ENCODE measurements at places on chromosomes 11 and 22. TPM values are rescaled to one million over a fixed set of nuclear protein-coding genes. Genes with fewer than 3 reads are reported as not detected.

CFAP300 gene
- not detected for total RNA-seq

- DNase-seq, result peak; percentile 49
Observed at GRCh38 chr11:17208257-17208999, 642 bp upstream of the PIK3C2A start.

MRGPRF gene
- not detected for total RNA-seq

FXYD6 gene
- 0.17 TPM for total RNA-seq

TYR gene
- not detected for total RNA-seq

GRCh38 chr22:45891471-45891995, 85.4 kb downstream of the WNT7B start:
- DNase-seq, result no peak

- DNase-seq, result no peak
Observed at GRCh38 chr11:103317118-103317517, 207.9 kb downstream of the DYNC2H1 start.

DNA sequence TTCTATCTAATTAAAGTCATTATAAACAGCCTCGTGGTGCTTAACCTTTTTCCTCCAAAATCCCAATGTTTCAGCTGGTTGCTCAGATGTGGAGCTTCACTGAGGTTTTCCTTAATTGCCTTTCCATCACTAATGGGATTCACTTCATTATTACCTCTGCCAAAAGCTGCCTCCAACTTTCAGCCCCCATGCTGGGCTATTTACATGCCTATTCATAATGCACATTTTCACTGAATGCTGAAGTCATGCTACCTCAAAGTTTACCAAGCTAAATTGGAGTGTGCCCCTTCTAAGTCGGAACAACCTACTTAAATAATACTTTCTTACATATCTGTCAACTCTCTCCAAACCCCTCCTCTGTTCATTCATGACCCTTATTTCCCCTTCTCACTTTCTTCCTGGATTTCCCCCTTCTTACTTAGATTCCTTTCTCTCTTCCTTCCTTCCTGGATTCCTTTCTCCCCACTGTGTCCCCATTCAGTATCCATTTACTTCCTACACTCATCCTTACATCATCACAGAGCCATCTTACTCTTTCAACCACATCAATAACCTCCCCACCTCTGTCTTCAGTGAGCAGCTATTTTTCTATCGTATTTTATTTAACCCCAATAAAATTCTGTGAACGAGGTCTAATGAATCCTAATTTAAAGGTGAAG, 887.3 kb upstream of the TENM4 start:
- no peak for DNase-seq

DNA sequence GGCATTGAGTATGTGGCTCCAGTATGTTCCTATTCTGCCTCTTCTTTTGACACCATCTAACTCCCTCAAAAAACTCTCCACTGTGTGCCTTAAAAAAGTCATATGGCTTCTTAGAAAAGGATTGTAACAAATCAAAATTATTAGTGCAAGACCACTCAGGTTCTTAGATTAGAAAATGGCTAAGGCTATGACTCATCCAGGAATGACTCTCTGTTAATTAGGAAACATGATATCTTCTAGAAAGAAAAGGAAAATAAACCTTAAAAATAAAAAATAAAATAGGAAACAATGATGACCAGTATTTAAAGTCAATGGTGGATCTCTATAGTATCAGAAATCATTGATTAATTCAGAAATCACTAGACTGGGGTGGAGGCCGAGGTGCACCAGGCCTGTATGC, 21.7 kb downstream of the SLC25A17 start:
- DNase-seq, result no peak

- DNase-seq, result no peak
Observed at GRCh38 chr22:39928536-39929520, 27.9 kb downstream of the GRAP2 start.

MMP13 gene
- not detected for total RNA-seq

DNA sequence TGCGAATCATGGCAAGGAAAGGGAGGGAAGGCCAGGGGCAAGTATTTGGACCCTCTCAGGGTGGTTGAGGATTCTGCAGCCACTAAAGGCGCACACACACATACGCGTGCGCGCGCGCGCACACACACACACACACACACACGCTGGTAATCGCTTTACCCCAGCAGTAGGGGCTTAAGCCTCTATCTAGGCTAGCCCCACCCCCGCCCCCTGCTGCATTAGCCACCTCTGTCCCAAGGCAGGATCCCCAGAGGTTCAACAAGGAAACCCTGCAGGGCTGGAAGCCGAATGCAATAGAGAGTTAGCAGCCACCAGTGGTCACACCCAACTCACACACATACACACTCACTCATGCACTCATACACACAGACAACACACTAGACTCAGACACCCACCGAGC, 28.6 kb upstream of the ELFN2 start:
- no peak for DNase-seq

DNA sequence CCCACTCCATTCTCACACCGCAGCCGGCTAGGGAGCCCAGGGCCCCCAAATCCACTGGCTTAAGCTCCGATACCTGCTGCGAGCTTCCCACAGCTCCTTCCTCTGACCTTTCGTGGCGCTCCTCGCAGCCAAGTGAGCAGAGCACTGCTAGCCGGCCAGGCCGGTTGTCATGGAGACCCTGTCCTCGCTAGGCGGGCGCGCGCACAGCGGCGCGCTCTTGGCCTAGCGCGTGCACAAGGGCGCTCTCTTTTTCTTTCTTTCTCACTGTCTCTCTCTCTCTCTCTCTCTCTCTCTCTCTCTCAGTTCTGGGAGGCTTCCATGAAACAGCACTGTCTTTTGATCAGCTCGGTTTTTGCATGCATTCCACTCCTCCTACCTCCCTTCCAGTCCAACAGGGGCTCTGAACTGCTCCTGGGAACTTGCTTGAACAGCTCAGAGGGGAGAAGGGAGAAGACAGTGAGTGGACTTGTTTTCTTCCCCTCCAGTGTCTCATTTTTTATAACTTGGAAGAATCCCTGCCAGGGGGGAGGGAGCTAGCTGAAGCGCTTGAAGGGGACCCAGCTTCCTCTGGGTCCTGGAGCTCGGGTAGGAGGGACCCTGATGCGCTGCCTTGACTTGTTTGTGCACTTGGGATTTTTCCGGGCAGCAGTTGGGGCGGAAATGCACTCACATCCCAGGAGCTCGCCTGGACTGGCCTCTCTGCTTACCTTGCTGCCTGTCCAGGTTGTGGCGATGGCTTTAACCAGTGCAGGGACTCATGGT, 100.3 kb upstream of the AKIP1 start:
- peak; percentile 31 for DNase-seq

DNA sequence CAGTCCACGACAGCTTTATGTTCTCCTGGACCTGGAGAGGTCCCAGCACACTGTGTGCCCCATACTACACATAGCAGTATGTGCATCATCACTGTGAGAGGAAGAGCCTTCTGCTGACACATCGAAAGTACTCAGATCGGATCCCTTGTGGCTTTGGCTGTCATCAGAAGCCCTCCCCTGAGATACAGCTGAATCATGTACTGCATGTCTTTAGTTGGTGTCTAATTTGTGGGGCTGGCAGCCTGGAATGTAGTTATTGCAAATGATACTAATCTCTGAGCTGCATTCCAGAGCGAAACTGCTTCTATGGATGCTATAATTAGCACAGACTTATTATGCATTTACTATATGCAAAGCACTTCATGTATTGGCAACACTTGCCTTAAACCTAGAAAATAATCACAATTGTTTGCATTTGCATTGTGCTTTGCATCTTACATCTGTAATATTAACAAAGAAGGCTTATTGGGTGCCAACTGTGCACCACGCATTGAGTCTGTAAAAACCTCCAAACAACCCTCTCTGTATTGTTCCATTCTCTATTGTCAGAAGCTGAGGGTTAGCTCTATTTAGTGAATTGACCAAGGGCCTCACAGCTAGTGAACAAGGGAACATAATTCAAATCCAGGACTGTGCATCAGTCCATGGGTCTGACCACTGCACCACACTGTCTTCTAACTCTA, 89.2 kb upstream of the CRTAM start:
- DNase-seq, result peak; percentile 79

GRCh38 chr11:112637076-112637475, 324.1 kb upstream of the NCAM1 start:
- no peak for DNase-seq

RBMXL2 gene
- not detected for total RNA-seq

GRCh38 chr11:83156144-83156995, 561 bp upstream of the PCF11 start:
- peak; percentile 95 for DNase-seq

DNA sequence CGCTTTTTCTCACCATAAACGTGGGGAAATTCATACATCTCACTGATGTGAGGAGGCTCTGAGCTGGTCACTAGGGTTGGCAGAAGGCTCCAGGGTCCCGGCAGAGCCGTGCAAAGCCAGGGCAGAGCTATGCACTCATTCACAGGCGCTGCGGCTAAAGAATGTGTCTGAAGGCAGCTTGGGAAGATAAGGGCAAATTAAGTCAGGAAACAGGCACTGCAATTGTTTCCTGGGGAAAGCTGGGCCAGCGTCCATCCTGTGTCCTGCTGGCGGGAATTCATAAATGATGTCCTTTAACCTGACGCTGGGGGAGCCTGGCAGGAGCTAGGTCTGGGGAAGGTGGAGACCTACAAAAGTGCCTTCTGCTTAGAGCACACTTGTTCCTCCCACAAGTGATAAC, 27.6 kb downstream of the PKNOX2 start:
- no peak for DNase-seq

- no peak for DNase-seq
Observed at GRCh38 chr22:42893371-42894150, 36.5 kb upstream of the ARFGAP3 start.

DNA sequence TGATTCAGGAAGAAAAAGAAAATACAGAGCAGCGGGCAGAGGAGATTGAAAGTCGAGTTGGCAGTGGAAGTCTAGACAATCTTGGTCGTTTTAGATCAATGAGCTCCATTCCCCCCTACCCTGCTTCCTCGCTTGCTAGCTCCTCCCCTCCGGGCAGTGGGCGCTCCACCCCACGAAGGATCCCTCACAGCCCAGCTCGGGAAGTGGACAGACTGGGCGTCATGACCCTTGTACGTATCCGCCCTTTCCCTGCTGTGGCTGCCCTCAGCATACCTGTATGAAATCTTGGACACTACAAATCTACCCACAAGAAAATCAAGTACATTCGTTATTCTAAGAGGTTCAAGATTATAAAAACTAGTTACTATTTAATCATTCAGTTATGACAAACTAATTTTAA, 50.1 kb upstream of the CTTN start:
- DNase-seq, result no peak

ANO9 gene
- total RNA-seq, result 56.5 TPM

KCNJ11 gene
- total RNA-seq, result 0.29 TPM

- no peak for DNase-seq
Observed at GRCh38 chr11:106983261-106983660, 35.0 kb downstream of the GUCY1A2 start.

- peak; percentile 81 for DNase-seq
Observed at GRCh38 chr22:46798366-46799350, 36.2 kb downstream of the TBC1D22A start.

CARD10 gene
- not detected for total RNA-seq

CSF2RB gene
- total RNA-seq, result 1.8 TPM

ABCG4 gene
- 0.24 TPM for total RNA-seq

DNA sequence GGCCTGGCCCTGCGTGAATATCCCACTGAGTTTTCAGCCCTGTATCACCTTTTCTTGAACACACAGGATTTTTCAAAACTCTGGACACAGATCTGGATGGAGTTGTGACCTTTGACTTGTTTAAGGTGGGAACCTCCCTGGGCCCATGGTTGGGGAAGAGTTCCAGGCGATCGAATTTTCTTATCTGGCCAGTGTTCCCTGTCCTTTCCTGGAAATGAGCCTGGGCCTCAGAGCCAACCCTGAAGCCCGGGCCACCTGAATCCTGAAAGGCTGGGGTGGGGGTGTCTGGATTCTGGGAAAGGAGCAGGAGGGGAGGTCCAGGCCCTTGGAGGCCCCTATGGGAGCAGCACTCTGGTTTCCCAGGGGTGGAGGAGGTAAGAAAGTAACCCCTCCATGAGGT, 29.0 kb downstream of the CAPN1 start:
- no peak for DNase-seq

DNA sequence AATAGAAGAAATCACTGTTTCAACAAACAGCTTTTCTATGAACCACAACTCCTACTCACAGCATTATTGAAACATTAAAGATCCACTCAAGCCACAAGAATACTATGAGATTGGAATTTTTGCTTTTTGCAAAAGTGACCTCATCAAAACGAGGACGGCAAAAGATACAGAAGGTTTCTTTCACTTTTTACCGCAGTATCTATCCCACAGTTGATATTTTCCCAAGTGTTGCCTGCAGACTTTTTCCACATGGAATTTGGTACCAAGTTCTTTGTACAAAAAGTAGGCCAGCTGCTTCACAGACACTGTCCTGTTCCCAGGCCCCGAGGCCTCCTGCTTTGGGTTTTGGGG, 204.0 kb downstream of the TBC1D22A start:
- no peak for DNase-seq

DNA sequence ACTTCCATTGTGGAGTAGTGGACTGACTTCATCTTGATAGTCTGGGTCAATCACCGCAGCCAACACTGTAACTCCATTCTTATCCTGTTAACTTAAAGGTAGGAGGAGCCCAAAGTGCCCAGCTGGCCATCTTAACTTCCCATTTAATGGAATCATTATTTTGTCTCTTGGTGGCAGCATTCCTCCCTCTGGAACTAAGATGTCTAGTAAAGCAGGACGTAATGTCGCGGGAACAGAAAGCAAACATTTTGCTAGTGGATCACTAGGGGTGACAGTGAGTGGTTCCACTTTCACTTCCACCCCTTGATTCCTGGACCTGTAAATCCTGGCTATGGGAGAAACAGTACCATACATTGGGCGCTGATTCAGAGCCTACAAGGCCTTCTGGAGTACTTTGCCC, 71.4 kb downstream of the GAB4 start:
- no peak for DNase-seq

GRCh38 chr11:117513666-117514065, 186.0 kb downstream of the CEP164 start:
- no peak for DNase-seq

RFPL2 gene
- total RNA-seq, result 0.50 TPM

OR8H2 gene
- total RNA-seq, result not detected

GRCh38 chr22:43159484-43160178, 8.3 kb downstream of the TSPO start:
- DNase-seq, result no peak

OR8G1 gene
- not detected for total RNA-seq

- DNase-seq, result peak; percentile 54
Observed at GRCh38 chr11:64553554-64554201, 37.3 kb upstream of the SLC22A12 start.

DNA sequence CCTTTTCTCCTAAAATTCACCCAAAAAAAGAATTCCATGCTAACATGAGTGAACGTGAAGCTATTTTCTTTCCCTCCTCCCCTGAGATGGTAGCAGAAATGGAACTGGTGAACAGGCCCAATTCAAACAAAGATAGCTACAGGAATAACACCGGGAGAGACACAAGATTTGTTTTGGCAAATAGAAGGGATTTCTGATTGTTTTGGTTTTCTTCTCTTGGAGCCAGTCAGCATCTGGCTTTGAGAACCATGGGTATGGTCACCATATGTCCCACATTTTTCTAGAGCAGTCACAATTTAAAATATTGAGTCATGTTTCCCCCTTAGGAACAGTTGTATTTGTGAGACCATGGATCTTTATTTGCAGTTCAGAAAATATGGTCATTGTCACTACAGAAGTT, 214.1 kb downstream of the FAM76B start:
- no peak for DNase-seq

GRCh38 chr11:70296681-70297080, 26.2 kb downstream of the PPFIA1 start:
- DNase-seq, result no peak

Measured in activated T-cell treated with anti-CD3 and anti-CD28 coated beads, Interleukin-2, amount 50 U/mL, for 72 hours (primary cell).